ENCODE measurements at places on chromosomes 5 and 9.

GRCh38 chr5:136679233-136679632 is 313.9 kb upstream of the TRPC7 start:
- no peak for DNase-seq

DNA sequence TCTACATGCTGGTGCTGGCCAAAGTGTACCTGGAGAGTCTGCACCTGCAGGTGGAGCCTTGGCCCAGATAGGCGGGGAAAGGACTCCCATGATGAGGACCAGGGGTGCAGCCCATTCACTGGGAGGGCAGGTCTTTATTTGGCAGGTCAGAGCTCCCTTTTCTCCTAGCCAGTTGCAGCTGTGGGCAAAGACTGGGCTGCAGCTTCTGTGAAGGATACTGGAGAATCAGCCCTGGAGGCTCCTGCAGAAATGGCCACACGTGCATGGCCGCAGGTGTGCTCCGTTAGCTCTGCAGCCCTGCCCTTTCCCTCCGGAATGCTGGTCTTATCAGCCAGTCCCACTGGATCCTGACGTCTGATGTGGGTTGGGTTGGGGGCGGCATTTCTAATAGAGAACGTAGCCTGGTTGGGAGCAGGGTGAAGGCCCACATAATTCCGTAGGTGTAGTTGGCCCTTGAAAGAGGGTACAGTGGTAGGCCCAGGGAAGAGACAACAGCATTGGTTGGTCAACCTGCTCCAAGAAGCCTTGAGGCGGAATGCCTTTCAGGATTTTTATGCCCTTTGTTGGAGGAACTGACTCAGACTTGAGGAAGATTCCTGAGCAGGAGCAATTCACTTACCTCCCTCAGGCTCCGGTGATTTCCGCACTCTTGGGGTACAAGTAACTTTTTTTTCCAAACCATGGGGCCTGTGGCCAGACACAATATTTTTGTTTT is 22.0 kb upstream of the TIFAB start:
- no peak for DNase-seq

- no peak for DNase-seq
Observed at GRCh38 chr5:174720612-174721529, 3.5 kb upstream of the MSX2 start.

GRCh38 chr9:134624137-134624591 is 17.4 kb upstream of the COL5A1 start:
- no peak for DNase-seq

DNA sequence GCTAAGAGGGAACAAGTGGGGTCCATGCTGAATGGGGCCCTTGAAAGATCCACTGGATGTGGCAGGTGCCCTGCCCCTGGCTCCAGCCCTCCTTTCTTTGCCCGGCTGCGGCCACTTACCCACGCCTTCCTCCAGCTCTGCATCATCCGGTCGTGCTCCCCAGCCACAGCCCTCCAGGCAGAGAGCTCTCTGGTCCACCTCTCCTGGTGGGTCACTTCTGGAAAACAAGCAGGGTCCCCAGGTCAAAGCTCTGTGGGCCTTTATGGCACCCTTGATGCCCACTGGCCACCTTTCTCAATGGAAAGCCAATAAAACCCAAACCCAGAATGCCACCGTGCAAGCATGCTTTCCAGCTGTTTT is 45.0 kb downstream of the SECISBP2 start:
- no peak for DNase-seq

DNA sequence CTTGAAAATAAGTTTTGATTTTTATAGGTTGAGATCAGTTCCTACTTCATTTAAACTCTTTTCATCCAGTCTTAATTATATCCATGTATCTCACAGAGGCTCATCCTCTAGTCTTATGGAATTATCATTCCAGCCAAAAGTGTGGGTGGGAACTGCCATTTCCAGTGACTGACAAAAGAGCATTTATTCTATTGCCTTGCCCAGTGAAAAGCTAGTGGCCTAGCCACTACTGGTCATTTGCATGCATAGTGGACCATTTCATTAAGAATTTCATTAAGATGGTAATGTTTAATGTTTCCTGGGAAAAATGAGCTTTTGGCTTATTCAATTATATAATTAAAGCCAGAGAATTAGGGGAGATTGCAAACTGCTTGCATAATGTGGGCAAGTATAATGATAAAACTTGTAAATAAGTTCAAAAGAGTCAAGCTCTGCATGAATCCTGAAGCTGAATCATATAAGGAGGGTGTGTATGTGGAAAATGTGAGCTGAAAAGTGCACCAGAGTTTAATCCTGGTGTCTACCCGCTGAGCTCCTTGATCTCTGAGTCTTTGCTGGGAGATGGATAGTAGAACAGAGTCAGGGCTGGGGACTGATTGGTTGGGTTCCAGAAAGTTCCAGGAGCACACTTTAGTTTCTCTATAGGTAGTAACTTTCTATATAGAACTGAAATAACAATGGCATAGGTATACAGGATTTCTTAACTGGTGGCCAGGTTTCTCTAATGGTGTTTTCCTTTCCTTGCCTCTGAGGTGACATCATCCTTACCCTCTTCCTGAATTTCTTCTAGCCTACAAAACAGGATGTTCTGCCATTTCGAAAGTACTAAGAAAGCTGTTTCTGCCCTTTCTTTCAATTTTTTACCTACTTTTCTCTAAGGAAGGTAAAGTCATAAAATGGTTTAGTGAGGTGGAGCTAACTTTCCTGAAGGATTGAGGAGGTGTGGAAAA is 78.5 kb downstream of the KIF4B start:
- DNase-seq, result no peak

GRCh38 chr5:1257841-1258240 is 32.7 kb downstream of the SLC6A18 start:
- no peak for DNase-seq

- DNase-seq, result no peak
Observed at GRCh38 chr5:61887271-61887670, 418.7 kb upstream of the KIF2A start.

DNA sequence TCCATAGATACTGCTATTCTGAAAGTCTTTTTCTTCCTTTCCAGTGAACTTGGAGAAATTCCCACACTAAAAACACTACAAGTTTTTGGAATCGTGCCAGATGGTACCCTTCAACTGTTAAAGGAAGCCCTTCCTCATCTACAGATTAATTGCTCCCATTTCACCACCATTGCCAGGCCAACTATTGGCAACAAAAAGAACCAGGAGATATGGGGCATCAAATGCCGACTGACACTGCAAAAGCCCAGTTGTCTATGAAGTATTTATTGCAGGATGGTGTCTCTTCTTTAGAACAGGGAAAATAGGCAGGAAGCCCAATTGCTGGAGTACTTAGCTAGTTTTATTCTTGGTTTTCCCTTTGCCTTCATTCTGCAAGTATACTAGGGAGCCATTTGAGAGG is 29.9 kb downstream of the SKP2 start:
- no peak for DNase-seq

GRCh38 chr5:74490814-74491213 is 149.7 kb downstream of the ENC1 start:
- no peak for DNase-seq

DNA sequence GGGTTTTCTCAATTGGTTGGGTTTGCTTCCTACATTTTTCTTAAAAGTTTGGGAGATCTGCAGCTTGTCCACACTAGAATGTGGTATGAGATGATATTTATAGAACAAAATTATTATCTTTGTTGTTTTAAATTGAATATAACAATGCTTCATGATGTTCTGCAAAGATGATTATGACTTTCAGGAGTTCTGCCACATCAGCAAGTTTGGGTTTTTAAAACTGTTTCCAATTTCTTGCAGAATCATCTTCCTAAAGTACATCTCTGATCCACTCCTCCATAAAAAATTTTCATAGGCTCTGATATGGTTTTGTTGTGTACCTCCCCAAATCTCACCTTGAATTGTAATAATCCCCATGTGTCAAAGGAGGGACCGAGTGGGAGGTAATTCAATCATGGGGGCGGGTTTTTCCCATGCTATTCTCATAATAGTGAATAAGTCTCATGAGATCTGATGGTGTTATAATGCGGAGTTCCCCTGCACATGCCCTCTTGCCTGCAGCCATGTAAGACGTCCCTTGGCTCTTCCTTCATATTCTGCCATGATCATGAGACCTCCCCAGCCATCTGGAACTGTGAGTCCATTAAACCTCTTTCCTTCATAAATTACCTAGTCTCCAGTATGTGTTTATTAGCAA is 119.1 kb upstream of the PTGER4 start:
- no peak for DNase-seq

DNA sequence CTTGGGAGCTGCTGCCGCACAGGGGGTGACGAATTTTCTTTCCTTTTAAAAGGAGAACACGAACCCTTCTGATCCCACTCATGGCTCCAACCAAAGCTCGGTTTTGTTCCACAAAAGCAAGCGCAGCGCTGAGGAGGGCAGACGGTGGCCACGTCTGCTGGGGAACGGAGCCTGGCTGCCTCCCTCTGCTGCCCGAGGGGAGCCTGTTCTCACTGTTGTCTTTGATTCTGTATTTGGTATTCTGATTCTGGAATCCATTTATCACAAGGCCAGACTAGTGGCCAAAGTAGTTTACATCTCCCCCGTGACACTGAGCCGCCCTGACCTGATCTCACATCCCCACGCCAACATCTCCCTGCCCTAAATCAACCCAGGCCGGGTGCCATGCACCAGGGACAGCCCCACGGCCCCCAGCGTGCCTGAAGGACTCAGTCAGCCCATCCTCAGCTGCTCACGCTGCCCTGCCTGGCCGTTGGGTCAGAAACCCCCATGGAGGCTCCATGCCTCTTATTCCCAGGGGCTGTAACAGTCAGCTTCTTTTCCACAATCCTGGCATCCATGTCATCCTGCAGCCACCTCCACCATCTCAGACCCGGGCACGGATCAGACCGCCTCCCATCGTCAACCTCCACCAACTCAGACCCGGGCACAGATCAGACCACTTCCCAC is 6.7 kb upstream of the NSMF start:
- no peak for DNase-seq

- no peak for DNase-seq
Observed at GRCh38 chr9:130640681-130641080, 23.7 kb upstream of the PRDM12 start.

- DNase-seq, result no peak
Observed at GRCh38 chr5:127011961-127012644, 18.3 kb downstream of the MARCHF3 start.

- no peak for DNase-seq
Observed at GRCh38 chr5:175252234-175252805, 191.7 kb downstream of the DRD1 start.

- DNase-seq, result no peak
Observed at GRCh38 chr9:134825025-134825424, 55.6 kb upstream of the FCN2 start.

DNA sequence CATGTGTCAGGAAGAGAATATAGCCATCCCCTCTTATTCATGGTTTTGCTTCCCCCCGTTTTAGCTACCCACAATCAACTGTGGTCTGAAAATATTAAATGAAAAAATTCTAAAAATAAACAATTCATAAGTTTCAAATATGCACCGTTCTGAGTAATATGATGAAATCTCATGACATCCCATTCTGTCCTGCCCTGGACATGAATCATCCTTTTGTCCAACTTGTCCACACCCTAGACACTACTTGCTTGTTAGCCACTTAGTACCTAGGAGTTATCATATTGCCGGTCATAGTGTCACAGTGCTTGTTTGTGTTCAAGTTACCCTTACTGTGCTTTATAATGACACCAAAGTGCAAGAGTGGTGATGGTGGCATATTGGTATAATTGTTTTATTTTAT is 113.5 kb downstream of the CAAP1 start:
- DNase-seq, result no peak

DNA sequence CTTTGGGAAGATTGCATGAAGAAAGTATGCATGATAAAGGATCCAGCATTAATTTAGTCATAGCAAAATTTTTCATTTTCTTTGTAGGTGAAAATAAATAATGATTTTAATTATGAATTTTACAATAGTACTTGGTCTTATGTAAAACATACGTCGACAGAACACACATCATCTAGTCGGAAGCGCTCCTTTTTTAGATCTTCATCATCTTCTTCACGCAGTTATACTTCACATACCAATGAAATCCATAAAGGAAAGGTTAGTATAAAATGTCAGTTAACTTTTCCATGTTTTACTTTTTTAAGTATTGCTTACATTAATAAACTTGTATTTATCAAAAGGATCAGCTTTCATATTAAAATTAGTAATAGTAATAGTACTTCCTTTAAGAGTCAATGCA is 35.8 kb downstream of the C7 start:
- no peak for DNase-seq

DNA sequence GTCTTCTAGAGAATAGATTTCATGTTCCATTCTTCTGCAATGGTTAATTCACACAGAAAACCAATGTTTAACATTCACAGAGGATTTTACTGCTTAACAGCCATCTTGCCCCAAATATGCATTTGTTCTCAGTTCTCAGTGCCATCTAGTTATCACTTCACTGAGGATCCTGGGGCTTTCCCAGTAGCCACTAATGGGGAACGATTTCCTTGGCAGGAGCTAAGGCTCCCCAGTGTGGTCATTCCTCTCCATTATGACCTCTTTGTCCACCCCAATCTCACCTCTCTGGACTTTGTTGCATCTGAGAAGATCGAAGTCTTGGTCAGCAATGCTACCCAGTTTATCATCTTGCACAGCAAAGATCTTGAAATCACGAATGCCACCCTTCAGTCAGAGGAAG is 3.4 kb downstream of the ERAP2 start:
- DNase-seq, result no peak

GRCh38 chr5:135913713-135914626 is 18.3 kb upstream of the IL9 start:
- no peak for DNase-seq

GRCh38 chr9:91180930-91181268 is 180.8 kb downstream of the AUH start:
- DNase-seq, result no peak

DNA sequence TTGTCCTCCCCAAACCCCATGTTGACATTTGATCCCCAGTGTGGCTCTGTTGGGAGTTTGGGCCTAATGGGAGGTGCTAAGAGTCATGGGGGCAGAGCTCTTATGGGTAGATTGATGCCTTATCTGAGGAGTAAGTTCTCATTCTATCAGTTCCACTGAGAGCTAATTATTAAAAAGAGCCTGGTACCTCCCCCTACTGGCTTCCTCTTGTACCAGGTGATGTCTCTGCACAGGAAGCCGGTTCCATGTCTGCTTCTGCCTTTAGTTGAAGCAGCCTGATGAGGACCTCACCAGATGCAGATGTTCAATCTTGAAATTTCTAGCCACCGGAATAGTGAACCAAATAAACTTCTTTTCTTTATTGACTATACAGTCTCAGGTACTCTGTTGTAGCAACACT is 10.8 kb downstream of the GABRB2 start:
- no peak for DNase-seq

GRCh38 chr5:5042806-5043205 is 97.3 kb upstream of the ADAMTS16 start:
- no peak for DNase-seq

All from activated CD8-positive, alpha-beta memory T cell treated with anti-CD3 and anti-CD28 coated beads for 4 hours (primary cell).